ENCODE measurements at places on chromosomes 2 and 18.

DNA sequence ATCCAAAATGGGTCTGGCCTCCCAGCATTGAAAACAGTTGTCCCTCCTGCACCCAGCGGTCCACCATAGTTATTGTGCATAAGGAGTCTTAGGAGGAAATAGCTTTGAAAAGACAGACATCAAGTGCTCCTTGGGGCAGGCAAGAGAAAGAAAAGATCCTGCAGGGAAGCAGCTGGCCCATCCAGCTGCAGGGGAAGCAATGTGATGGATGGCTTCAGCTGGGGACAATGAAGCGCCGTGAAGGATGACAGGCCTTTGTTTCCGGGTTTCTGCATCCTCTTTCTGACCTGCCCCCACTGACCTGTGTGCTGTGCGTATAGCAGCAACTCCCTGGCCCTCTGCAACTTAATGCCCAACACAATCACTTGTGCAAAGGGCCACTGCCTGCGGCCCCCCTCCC lies 142.9 kb upstream of the NCKAP5 start:
- no peak for DNase-seq

DNA sequence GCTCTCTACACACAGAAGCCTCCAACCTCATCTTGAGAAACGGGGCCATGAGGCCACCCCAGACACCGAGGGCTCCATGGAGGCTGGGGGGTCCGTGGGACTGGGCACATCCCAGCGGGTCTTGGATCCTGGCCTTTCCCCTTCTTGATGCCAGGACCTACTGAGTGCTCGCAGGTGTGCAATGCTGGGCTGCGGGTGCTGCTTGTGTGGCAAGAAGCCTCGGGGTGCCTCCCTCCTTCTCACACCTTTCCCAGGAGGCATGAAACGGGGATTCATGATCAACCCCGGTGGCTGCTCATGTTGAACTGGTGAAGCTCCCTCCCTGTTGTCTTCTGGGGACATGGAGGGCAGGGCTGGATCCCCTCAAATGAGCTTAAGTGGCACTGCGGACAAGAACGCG lies 2.0 kb upstream of the BUB1 start:
- DNase-seq, result no peak

DNA sequence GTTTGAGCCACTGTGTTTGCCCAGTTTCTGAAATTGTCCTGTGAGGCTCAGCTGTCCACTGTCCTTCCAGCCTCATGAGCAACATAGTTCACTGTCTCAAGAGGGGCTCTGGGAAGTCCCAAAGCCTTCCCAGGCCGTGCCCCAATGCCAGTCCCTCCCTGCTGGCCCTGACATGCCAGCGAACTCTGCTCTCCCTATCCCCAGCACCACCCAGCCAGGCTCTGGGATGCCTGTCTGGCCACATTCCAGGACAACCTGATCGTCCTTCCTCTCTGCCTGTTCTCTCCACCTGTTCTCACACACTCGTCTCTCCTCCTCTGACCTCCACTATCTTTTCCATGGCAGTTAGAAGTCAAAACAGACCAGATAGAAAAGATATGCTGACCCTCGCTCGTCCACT lies 278.0 kb upstream of the ID2 start:
- no peak for DNase-seq

GRCh38 chr18:68984342-68984741 lies 186.5 kb downstream of the CCDC102B start:
- DNase-seq, result no peak

DNA sequence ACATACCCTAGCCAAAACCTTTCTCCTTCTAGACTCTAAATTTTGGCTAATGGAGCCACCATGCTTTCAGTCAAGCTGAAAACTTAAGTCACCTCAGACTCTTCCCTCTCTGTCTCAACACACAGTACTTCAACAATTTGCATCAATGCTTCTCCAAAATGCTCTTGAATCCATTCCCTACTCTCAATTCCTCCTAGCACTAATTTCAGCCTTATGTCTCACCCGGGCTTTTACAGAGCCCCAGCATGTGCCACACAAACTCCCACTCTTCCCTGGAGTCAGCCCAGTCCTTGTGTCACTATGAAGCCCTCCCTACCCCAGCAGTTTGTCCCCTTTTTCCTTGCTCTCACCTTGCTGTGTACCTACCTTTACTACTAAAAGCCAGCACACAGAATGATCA lies 38.7 kb downstream of the AAK1 start:
- no peak for DNase-seq

DNA sequence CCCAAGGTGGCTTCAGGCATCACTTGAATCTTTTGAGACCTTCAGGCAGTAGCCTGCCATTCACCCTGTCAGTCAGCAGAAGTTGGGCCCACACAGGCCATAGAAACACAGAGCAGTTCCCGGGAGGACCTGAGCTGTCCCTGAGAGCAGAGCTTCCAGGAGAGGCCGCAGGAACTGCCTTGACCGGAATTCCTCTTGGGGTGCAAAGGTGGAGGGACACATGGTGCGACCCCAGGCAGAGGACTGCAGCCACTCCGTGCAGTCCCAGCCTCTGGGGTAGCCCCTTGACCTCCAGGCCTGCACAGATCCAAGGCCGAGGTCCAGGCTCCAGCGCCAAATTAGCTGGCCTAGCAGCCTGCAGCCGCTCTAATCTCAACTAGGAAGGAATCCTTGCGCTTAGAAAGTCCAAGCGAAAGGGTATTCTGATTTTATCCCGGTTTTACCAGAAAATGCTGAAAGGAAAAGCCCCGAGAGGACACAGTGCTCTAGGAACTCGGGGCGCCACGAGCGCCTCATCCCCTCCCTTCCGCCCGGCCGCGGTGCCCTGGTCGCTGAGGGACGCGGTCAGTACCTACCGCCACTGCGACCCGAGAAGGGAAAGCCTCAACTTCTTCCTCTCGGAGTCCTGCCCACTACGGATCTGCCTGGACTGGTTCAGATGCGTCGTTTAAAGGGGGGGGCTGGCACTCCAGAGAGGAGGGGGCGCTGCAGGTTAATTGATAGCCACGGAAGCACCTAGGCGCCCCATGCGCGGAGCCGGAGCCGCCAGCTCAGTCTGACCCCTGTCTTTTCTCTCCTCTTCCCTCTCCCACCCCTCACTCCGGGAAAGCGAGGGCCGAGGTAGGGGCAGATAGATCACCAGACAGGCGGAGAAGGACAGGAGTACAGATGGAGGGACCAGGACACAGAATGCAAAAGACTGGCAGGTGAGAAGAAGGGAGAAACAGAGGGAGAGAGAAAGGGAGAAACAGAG lies 5.4 kb downstream of the SIX2 start:
- no peak for DNase-seq

GRCh38 chr2:237201461-237202287 lies 116.0 kb downstream of the COPS8 start:
- no peak for DNase-seq

DNA sequence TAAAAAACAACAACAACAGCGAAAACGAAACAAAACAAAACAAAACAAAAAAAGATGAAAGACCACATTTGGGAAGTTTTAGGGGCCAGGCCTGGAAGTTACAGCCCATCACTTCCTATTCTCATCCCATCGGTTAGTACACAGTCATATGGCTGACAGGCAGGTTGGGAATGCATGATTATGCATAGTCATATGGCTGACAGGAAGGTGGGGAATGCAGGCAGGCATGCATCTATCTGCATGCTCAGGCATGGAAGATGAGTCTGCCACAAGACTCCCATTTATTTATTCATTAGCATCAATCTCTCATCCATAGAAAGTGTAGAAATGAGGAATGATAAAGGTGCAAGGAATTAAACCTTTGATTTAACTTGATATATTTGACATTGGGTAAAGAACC lies 325.3 kb upstream of the MEX3C start:
- no peak for DNase-seq

GRCh38 chr2:234269769-234270204 lies 219.3 kb downstream of the SPP2 start:
- no peak for DNase-seq

GRCh38 chr2:167147271-167147941 lies 259.1 kb downstream of the XIRP2 start:
- DNase-seq, result no peak

- no peak for DNase-seq
These were observed 86.3 kb upstream of the EFEMP1 start for GRCh38 chr2:56009758-56010458.

GRCh38 chr2:40325116-40325515 lies 126.8 kb downstream of the SLC8A1 start:
- DNase-seq, result no peak

Measured in Right ventricle myocardium inferior (tissue), 1 donor.